ENCODE measurements at places on chromosomes 16 and 17.

- no peak for DNase-seq
These were observed 89.5 kb downstream of the CLEC16A start for GRCh38 chr16:11033629-11034420.

DNA sequence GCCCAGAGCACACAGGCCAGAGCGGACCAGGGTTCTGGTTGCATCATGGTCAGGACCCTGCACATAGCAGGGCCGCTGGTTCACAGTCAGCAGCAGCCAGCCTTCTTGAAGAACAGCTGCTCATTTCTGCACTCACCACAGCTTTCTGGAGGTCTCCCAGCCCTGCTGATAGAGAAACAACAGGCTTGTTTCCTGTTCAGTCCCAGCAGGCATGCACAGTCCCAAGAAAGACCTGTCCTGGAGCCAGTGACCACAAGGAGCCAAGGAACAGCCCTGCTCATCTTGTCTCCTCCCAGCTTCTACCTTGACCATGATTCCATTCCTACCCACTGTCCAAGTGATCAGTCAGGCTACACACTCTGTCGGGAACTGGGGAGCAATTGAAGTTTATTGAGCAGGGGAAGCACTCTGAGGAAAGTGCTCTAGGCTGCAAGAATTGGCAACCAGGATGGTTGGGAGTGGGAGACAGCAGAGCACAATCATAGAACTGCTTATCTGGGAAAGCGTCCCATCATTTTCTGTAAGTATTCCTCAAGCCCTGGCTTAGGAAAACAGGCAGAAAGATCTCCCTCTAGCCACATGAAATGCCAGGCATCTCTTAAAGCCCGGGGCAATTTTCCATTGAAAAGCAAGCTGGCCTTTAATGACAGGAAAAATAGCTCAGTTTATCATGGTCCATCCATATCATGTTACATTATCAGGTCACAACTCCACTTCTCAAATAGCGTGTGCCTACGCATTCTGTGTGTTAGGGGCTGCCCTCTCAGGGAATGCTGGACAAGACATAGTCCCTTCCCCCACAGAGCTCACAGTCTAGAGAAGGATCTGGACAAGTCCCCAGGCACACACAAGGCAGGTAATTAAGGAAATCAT lies 155.4 kb upstream of the FOXF1 start:
- DNase-seq = no peak

- DNase-seq = no peak
These were observed 80.4 kb downstream of the ABCC12 start for GRCh38 chr16:48075398-48075797.

DNA sequence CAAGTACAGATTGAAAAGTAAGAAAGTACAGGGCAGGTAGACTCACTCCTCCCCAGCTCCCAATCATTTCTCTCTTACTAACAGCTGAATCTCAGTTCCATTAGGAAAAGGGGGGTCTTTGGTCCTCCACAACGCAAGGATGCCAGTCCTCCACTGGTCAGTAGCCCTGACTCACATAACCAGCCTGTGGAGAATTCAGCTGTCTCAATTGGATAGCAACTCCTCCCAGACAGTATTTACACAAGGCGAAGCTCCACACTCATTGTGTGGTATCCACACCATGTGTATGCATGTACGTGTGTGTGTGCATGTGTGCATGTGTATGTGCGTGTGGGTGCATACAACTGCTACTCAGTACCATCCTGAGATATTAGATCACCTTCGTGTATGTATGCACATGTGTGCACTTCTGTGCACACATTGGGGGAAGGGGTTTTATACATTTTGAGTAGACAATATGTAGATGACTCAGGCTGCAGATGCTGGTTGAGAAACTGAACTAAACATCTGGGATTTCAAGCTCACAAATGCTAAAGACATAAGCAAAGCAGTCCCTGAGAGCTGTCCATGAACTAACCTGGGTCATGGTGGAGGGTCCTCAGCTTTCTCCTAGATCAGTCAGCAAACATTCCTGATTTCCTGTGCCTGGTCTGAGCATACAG lies 240.1 kb downstream of the SLC39A11 start:
- no peak for DNase-seq

DNA sequence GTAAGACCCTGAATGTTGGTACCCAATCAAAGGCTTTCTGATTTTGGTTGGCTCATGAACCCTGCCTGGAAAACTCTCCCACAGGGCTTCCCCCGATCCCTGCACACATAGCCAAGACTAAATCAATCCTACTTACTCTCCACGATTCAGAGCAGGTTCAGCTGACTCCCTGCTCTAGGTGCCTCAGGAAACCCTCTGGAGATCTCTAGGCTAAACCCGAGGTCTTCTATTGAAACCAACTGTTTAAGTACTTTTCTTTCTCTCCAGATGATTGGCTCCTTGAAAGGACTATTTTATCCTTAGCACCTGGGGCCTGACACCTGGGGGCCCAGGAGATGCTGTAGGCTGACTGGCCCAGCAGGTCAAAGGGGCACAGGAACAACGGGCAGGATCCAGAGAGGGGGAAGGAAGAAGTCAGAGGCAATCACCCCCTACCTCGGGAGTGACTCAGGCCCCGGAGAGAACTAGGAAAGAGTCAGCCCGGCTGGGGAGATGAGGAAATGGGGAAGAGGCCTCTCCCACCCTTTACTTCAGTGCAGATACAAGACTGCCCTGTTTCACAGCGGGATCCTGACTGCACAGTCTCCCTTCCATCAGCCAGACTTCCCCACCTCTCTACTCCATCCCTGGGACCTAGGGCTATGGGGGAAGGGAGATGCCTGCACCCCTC lies 2.0 kb downstream of the TBC1D10B start:
- DNase-seq = peak; percentile 21

DNA sequence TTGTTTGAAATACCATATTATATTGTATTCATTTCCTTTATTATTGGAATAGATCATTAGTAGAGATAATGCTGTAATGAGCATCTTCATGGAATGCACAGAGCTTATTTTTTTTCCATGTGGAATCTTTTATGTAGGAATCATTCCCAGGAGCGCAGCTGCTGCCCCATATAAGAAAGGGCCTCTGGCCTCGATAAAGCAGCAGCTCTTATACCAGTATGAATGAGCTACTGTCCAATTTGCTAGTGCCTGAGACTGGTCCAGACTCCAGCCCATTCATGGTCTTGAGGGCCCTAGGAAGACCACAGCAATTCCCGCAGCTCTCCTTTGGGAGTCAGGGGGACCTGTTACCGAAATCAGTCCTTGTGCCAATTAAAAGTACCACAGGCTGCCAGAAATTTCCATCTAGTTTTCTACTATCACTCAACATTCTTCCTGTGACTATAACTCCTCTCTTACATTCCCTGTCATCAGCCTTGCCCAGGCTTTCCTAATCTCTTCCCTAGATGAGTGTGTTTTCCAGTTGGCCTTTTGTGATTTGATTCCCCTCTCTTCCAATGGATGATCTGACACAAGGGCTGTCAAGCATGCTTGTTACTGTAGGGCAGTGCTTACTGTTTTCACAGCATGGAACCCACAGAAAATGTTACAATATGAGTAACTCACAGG lies 1.9 kb downstream of the ZNF843 start:
- DNase-seq = no peak

DNA sequence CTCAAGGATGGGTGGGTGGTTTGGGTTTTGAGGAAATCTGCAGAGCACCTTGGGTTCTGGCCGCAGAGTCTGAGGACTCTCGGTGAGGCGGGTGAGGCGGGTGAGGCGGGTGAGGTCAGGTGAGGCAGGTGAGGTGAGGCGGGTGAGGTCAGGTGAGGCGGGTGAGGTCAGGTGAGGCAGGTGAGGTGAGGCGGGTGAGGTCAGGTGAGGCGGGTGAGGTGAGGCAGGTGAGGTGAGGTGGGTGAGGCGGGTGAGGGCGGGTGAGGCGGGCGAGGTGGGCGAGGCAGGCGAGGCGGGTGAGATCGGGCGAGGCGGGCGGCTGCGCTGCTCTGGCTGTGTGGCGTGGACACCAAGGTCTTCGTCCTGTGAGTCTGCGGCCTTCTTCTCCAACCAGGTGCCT lies 24.1 kb upstream of the RPL13 start:
- DNase-seq = no peak

DNA sequence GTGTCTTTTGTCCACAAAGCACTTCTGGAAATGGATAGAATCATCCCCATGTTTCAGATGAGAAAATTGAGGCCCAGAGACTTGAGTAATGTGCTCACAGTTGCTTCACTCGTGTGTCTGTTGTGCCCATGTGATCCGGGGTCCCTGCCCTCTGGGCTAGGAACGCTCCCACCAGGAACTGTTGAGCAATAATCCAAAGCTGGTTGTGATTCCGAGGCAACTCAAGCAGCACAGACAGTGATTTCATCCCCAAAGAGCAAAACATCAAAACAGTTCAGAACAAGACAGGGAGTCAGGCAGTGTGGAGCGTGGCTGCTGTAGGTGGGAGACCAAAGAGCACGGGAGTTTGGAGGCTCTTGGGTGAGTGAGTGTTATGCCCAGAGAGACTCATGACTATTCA lies 205.0 kb upstream of the ASIC2 start:
- DNase-seq = no peak

DNA sequence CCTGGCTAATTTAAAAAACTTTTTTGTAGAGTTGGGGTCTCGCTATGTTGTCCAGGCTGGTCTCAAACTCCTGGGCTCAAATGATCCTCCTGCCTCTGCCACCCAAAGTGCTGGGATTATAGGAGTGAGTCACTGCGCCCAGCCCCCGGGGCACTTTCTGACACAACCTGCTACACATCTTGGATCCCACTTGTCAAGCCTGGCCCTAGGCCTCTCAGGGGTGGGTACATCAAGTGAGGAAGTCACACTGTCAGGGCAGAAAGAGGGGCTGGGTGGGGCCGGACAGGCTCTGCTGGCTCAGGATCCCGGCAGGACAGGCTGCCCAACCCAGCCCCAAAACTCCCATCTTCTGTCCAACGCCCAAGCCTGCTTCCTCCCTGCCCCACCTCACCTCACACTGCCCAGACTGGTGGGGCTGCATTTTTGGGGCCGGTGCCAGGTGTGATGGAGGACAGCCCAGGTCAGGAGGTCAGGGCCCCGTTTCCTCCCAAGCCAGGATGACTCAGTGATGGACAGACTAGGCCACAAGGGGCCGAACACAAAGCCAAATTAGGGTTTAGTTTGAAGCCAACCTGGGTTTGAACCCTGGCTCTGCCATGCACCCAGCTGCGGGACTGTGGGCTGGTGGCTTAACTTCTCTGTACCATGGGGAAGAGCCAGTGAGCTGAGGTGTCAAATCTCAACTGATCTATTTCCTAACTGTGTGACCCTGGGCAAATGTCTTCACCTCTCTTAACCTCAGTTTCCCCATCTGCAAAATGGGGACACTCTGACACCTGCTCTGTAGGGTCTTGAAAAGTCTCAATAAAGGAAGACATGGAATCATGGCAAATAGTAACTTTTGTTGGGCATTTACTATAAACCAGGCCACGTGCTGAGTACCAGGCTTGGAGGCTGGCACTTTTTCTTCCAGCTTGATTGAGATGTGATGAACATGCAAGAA lies 8.9 kb upstream of the PPL start:
- DNase-seq = peak; percentile 62

- peak; percentile 99 for DNase-seq
These were observed 8.2 kb downstream of the SLC6A2 start for GRCh38 chr16:55663765-55664677.

DNA sequence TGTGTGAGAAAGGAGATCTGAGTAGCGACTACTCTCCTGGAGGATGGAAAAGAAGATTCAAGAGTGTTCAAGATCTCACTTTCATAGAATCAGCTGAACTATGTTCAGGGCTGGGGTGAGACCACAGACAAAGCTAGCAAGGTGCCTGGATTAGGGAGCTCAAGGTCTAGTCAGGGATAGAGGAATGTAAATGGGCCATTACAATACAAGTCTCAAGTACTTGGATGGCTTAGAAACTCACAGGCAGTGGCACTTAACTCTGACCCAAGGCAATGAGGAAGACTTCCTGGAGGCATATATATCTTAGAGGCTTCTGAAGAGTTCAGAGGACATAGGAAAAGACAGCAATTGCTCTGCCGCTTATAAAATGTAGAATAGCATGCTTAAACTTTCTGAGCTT lies 184.9 kb upstream of the CDH11 start:
- no peak for DNase-seq
